ENCODE measurements at places on chromosomes 16 and 17. TPM values are rescaled to one million over a fixed set of nuclear protein-coding genes. Genes with fewer than 3 reads are reported as not detected.

DNA sequence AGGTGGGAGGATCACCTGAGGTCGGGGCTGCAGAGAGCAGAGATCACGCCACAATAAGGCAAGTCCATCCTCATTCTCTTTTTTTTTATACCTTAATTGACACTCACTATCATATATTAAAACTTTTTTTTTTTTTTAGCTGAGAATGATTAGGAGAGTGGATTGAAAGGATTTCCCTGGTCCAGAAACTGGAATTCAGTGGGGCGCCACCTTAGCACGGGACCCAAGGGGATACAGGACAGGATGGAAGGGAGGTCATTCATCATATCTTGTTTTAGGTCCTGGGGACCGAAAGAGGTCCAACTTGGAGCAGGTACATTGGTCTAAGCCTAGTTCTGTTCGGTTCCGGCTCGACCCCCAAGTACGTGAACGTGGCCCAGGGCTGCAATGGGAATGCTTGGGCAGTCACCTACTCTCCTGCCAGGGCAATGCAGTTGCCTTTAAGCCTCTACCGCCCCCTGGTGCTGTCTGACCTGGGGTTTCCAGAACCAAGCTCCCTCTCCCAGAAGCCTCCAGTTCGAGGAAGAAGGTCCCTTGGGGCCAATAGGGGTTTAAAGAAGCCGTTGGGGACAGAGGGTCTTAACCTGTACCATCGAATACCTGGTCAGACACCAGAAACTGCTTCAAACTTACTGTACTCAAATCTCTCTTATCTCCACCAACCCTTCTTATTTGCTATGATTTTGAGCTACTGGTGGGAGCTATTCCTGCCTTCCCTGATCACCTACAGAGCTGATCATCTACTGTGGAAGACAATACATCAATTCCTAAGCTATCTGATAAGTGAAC lies 19.9 kb upstream of the GPATCH8 start:
- DNase-seq = peak; percentile 59

GRCh38 chr17:49005140-49005539 lies 8.0 kb downstream of the IGF2BP1 start:
- DNase-seq = no peak

- DNase-seq = no peak
Measured at GRCh38 chr17:38926293-38927070, 1.1 kb downstream of the LASP1NB start.

DNA sequence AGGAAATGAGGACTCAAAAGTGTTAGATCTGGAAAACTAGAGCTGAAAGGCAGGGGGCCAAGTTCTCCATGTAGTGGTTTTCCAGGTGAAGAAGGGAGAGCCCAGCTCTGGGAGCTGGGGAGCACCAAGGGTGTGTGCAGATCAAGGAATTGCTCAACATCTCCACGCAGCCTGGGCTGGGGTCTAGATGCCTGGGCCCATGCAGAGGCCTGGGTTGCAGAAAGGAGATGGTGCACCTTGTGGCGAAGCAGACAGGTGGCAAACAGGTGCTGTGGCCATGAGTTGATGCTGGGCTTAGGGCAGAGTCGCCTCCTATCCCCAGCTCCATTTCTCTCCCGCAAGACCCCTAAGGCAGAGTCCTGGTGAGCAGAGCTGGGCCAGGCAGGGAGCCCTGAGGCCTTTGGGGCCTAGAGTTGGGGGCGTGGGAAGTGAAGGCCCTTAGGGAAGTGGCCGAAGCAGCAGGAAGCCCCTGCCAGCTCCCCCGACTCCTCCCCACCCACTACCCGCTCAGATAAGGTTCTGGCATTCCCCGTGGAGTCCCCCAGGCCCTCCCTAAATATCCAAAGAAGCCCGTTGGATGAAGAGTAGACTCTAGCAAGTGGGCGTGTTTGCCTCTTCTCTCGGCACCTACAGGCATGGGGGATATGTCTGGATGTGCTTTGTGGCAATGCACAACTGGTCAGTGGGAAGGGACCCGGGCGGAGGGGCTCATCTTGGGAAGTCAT lies 777 bp downstream of the FOXN1 start:
- no peak for DNase-seq

- DNase-seq = no peak
Measured at GRCh38 chr17:6868582-6868981, 37.1 kb upstream of the TEKT1 start.

DNA sequence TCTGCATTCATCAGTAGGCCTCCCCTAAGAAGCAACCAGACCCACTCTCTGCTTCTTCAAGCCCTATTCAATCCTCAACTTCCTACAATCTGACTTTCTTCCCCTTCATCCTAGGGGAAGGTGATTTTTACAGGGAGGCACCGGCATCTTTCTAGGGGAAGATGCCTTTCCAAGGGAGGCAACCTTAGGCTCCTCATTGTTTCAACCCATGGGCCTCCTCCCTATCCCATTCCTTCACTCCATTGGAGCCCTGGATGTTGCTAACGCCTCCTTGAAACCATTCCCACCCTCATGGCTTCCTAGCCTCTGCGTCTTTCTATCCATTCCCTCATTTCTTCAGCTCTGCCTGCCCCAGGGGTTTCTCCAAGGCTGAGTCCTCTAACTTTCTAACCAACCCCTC lies 2.7 kb upstream of the CUEDC1 start:
- DNase-seq = no peak

GRCh38 chr17:74838274-74838673 lies 21.4 kb downstream of the GRIN2C start:
- DNase-seq = no peak

The PIRT gene
- not detected for total RNA-seq

The PRR35 gene
- total RNA-seq = not detected
